Skin of body (tissue), 3 donors: ENCODE measurements at places on chromosomes 16 and 17.
A peak's percentile ranks its signal among the peaks of the same experiment; 100 is the strongest.

DNA sequence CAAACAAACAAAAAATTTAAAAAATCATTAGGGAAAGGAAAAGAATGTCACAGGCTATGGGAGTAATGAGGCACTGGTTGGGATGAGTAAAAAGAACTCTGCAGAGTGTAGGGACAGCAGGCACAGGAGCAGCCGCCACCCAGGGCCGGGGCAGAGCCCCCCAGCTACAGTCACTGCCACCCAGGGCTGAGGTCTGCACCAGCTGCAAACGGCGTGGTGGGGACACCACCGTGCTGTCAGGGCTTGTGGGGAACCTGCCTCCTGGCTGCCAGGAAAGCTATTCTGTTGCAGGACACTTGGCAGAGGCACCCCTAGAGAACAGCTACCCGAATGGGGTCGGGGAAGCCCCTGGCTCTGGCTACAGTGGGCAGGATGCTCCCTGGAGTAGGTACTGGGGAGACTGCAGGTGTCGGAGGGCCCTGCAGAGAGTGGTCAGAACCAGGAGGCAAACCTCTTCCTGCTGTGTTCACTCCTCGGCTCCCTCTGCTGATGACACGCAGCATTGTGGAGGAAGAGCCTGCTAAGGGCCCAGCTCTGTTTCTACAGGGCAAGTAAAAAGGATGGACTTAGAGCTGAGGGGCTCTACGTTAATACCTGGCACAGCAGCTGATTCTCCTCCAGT is 32.3 kb upstream of the CAPN15 start:
- no peak for DNase-seq

DNA sequence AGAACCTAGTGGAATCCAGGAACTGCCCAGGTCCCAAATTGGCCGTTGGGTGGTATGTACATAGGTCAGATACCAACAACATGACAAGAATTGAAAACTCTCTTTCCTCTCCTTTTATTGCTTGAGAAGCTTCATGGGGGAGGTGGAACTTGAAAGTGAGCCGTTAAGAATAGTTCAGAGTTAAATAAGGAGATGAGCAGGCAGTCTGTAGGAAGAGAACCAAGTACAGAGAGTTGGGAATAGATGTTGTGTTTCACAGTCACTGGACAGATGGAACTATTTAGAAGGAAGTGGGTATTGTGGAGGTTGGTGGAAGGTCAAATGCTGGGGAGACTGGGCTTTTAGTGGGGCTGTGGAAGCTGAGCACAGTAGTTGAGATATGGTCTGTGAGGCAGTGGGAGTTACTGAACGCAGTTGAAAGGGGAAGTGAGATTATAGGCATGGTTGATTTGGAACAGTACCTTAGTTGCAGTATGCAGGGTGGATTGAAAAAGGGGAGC is 26.4 kb downstream of the ARHGAP44 start:
- no peak for DNase-seq

DNA sequence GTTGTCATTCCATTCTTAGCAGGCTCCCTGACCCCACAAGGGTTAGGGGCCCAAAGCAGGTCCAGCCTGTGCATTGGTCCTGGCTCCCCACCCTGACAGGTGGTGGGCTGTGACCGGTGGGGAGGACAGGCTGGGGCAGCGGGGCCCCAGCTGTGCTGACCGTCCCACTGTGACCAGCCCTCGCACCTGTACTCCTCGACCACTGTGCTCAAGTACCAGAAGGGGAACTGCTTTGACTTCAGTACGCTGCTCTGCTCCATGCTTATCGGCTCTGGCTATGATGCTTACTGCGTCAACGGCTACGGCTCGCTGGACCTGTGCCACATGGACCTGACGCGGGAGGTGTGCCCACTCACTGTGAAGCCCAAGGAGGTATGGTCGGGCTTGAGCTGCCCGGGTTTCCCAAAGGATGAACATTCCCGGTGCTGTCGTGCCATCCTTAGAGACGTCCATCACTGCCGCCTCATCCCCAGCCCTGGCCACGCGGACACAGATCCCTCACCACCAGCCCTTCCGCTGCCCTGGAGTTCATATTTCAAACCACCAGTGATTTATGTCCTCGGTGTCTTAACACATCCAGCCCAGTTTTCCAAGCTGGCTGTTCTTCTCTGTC is 7.3 kb downstream of the DRC7 start:
- no peak for DNase-seq

DNA sequence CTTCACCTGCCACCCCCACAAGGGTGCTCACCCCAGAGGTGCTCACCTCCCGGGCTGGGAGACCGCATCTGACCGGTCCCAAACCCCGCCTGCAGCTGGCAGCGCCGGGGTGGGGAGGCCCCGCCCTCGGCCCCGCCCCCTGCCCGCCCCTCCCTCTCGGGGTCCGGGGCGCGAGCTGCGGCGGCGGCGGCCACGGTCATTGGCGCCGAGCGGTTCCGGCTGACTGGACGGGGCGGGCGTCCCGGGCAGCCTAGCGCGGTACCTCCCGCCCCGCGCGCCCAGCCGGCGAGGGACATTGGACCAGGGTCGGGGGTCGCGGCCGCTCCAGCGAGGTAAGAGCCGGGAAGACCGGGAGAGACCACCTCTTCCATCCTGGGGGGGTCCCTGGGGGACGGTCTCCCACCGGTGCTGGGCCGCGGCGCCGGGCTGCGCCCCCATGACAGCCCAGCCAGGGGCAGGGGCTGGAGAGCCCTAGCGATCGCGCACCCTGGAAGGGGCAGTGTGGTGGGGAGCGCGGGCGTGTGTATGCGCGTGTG is at the start of gene CACNG5:
Gene CACNG5, plus strand, starts transcription at position 199 of the 536 bp plus-strand sequence. CDS start 42,216 bp downstream, outside the sequence.
- DNase-seq: no peak

DNA sequence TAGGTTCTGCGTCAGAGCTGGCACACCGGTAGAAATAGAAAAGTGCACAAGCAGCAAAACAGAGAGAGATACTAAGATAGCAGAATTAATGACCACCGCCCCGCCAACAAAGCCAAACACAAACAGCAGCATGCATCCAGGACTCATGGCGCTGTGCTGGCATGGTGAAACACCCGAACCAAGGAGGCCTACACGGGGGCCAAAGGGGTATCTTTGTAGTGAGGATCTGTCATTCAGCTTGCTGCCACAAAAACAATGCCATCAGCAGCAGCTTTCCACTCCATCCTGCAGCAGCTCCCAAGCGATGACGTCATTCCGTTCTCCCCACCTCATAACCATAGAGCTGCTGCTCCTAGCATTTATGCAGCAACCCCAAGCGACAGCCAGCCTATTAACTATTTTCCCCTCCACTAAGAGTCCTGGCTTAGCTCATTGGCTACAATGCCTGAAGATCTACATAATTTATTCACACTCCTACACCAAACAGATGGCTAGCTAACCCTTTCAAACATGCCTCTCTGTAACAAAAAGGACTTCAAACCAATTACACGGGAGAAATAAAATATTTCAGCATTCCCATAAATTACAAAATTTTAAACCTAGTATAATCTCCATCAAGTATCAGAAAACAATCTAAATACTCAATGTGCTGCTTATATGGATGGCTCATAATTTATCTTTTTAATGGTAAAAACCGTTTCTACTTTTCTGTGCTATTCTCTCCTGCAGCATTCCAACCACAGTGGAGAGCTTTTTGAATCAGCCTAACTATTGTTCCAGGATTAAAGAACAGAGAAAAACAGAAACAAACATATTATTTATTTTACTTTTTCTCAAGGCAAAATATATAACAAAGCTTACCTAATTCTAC is 73.9 kb downstream of the SPAG9 start:
- DNase-seq: peak; percentile 94

GRCh38 chr17:56358651-56359050 is 205.4 kb downstream of the ANKFN1 start:
- DNase-seq: no peak

GRCh38 chr17:45170931-45171337 is 9.3 kb downstream of the HEXIM2 start:
- DNase-seq: peak; percentile 66

GRCh38 chr16:49498666-49499413 is 125.2 kb downstream of the C16orf78 start:
- no peak for DNase-seq

GRCh38 chr16:84817613-84818012 is 2.2 kb upstream of the CRISPLD2 start:
- DNase-seq: no peak

- DNase-seq: no peak
Observed at GRCh38 chr17:38687286-38687685, 12.5 kb upstream of the EPOP start.

- no peak for DNase-seq
Observed at GRCh38 chr16:17510567-17510966, 39.8 kb upstream of the XYLT1 start.

GRCh38 chr17:69335058-69335457 is 8.1 kb upstream of the ABCA5 start:
- DNase-seq: no peak

DNA sequence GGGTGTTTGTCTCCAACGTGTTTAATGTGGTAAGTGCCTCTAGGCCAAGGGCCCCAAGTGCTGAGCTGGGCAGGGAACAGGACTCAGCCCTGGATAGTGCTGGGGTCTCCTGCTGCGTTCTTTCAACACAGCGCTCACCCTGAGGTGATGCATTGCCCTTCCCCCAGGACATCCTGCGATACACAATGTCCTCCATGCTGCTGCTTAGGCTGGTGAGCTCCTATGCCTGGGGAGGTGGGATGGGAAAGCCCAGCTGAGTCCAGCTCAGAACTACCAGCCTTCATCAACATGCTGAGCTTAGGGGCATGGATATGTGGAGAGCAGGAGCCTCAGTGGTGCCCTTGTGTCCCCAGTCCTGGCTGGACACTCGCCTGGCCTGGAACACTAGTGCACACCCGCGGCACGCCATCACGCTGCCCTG is 563 bp downstream of the ZACN start:
- DNase-seq: no peak

DNA sequence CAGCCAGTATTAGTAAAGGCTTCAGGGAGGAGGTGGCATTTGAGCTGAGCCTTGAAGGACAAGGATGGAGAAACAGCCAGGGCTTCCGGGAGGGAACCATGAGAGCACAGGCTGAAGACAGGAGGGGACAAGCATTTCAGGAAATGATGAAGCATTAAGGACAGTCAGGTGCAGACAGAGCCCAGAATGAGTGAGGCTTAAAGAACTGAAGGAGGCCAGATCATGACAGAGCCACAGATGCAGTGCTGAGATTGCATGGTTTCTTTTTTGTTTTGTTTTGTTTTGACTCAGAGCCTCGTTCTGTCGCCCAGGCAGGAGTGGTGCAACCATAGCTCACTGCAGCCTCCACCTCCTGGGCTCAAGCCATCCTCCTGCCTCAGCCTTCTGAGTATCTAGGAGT is 211.5 kb downstream of the SOX9 start:
- DNase-seq: no peak

DNA sequence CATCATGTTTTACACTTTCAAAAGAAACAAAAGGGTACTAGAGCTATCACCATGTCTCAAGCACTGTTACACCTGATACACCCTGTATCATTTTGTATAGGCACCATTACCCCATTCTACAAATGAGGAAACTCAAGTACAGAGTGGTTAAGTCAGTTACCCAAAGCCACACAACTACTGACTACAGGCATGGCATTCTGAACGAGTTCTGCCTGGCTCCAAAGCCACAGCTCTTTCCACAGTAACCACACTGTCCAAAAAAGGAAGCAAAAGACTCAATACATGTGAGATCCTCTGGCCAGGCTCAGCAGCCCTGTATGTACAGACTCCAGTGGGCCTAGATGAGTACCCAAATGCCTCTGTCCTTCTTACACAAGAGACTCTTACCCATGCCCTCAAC is 4.7 kb downstream of the DYNC1LI2 start:
- DNase-seq: no peak

DNA sequence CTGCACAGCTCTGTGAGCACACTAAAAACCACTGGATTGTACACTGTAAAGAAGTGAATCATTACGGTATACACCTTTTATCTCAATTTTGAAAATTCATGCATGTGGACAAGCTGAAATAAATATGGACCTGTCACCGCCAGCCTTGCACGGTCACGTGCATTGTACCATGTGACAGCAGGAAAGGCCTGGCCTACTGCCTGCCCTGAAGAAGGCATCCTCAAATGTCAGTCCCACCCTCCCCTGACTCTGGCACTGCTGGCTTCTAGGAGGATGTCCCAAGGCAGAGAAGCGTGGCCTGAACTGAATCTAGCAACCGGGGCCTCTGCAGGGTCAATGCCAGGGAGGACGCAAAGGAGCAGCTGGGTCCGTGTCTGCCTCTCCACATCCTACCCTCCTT is 34.6 kb downstream of the SLC38A8 start:
- DNase-seq: no peak

DNA sequence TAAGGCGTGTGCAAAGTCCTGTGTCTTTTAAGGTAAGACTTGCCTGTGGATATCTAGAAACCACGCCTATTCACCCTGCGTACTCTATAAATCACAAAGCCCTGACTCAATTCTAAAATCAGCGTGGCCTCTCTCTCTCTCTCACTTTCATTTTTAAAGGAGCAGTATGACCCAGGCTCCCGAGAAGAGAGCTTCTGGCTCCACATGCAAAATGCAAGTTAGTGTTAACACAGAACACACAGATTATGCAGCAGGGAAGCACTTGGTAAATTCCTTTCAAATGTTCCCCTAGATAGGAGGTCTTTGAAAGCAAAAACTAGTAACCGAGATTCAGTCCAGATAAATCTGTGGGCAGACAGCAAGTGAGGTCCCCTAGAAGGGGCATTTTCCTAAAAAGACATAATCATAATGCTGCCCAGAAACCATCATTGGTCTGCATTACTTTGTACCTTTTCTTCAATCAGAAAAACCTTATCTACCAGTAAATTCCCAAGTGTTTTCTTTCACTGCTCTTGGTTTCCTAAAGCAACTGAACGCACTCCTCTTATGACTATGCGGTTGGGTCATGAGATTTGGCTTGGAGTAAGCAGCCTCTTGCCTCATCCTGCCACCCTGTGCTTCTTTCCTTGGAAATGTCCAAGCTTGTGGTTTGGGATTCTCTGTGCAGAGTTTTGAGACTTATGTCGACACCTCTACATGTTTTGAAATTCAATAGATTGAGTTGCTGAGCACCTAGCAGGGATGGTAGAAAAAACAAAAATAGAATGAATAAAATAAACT is 31.7 kb upstream of the KCNJ2 start:
- peak; percentile 11 for DNase-seq

DNA sequence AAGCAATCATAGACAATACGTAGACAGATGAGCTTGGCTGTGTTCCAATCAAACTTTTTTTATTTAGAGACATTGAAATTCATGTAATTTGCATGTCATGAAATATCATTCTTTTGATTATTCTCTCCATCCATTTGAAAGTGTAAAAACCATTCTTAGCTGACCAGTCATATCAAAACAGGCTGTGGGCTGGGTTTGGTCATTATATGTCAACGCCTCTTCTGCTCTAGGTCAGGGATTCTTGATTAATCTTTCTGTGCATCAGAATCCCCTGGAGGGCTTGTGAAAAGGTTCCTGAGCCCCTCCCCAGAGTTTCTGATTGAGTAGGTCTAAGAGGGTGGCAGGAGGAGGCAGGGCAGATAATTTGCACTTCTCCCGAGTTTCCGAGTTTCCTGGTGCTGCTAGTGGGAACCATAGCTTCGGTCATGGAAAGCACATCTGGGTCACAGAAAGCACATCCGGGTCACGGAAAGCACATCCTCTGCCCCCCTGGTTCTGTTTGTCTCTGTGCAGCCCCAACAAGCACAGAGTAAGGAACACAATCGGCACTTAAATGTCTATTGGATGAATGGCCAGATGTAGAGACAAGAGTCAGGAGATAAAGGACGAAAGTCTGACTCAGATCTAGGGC is 16.4 kb downstream of the PIMREG start:
- no peak for DNase-seq

GRCh38 chr17:77736721-77737120 is 221.8 kb upstream of the TNRC6C start:
- no peak for DNase-seq
